Stimulated activated CD4-positive, alpha-beta T cell treated with anti-CD3 and anti-CD28 coated beads, Interleukin-4, amount 100 ng/mL, for 24 hours (primary cell): ENCODE measurements at places on chromosomes 5 and 9.

GRCh38 chr9:103649086-103649485 is 445.0 kb upstream of the SMC2 start:
- no peak for DNase-seq

- DNase-seq: no peak
Observed at GRCh38 chr5:113223831-113224604, 210.8 kb downstream of the TSSK1B start.

DNA sequence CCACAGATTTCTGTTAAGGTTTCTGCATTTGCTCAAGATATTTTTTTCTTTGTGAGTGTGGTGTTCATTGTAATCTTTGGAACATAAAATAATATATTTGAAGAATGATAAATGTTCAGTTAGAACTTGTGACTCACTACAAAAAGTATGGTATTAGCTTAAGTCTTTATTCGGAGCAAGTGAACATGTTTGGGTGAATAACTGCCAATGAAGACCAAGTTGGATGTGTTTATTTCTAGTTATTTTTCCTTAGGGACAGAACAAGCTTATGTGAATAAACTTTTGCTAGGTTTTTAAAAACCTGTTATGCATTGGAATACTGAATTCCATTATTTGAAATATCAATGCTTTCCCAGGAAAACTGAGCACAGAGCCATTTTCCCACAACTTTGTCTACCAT is 418.6 kb downstream of the SLCO4C1 start:
- no peak for DNase-seq

- DNase-seq: no peak
Observed at GRCh38 chr5:140103154-140103553, 10.8 kb upstream of the PURA start.

- no peak for DNase-seq
Observed at GRCh38 chr5:78916044-78916443, 69.1 kb downstream of the ARSB start.

DNA sequence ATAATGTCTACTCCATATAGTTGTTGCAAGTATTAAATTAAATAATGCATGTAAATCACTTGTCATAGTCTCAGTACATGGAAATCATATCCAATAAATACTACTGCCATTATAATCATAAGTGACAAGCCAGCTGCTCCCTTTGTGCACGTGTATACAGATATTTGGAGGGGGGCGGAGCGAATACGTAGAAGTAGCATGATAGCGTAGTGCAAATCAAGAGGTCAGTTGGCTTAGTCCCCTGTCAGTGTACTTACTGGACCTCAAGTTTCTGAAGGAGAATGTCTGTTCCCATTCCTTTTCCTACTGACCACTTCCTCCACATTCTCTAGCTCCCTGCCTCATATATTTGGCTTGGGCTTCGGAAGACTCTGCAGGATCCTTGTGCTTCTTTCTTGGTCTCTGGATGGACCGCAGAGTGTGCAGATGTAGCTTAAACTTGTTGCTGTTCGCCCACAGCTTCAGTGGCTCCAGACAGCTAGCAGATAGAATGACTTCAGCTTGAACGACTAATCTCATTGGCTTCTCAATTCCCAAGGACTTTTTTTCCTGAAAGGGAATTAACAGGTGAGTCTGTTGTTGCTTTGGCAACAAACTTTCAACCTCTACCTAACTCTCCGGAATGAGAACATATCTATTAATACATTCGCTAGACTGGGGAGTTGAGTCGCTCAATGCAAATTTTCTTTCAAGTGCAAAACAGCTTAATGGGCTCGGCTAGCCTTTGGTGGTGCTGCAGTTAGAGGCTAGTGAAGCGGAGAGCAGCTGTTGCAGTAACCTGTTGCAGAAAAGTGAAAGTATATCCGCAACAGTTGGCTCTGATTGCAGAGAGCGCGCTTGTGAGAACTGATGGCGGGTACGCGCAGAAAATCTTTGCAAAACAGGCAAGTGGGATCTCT is at the start of gene PCDHB1:
Gene PCDHB1, plus strand, starts transcription at position 753 of the 899 bp plus-strand sequence. Its CDS starts 97 bp downstream, at position 850.
- DNase-seq: no peak

- no peak for DNase-seq
Observed at GRCh38 chr5:54981928-54982327, 3.5 kb downstream of the ESM1 start.

DNA sequence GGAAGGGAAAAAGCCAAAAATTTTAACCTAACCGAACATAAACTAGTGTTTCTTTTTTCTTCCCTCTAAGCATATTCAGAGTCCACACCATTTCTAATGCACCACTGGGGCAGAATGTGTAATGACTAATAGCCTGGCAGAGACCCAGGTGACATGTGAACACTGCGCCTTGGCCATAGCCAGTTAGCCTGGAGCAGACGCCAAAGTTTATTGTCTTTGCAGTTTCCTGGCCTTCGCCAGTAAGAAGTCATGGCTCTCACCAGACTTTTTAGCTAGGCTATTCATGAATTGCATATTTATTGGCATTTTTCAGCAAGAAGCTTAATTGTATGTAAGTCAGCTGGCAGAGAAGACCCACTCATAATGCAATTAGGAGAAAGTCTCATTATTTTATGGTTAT is 182.8 kb upstream of the SLC27A6 start:
- no peak for DNase-seq

GRCh38 chr5:142722896-142723295 is 37.0 kb upstream of the FGF1 start:
- DNase-seq: no peak

DNA sequence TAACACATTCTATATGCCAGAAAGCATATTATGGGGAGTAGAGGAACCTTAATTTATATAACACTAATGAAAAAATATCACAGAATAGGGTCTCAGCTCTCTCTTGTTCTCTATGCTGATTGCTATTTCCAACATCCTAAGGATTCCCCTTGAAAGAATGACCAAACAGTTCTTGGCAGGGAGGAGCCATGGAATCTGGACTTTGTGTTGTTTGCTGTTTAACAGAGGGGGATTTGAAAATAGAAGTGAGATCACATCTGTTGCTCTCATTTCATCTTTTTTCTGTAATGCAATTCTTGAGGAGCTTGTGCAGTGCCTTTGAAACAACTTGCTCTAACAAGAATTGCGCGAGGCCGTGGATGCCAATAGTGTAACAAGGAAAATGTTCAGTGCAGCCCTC is 755.3 kb downstream of the TLE1 start:
- no peak for DNase-seq

- no peak for DNase-seq
Observed at GRCh38 chr5:138927979-138928378, 52.8 kb upstream of the LRRTM2 start.

DNA sequence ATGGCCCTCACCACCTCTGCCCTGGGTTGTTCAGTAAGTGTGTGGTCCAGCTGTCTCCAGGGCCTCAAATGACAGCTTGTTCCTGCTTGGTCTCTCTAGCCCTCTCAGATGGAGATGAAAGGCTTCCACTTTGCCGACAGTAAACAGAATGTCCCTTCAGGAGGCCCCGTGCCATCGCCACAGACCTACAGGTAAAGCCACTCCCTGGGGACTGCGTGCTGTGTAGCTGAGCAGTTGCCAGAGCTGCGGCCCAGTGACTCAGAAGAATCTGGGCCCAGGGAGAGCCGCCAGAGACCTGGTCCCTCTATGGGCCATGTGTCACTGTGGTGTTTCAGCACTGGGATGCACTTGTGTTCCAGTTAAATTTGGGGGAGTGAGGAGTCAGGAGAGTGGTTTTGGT is 10.6 kb upstream of the POMT1 start:
- no peak for DNase-seq

GRCh38 chr9:26261503-26262330 is 583.5 kb upstream of the TUSC1 start:
- DNase-seq: no peak

GRCh38 chr5:102865171-102865509 is 110.0 kb downstream of the PAM start:
- DNase-seq: no peak

DNA sequence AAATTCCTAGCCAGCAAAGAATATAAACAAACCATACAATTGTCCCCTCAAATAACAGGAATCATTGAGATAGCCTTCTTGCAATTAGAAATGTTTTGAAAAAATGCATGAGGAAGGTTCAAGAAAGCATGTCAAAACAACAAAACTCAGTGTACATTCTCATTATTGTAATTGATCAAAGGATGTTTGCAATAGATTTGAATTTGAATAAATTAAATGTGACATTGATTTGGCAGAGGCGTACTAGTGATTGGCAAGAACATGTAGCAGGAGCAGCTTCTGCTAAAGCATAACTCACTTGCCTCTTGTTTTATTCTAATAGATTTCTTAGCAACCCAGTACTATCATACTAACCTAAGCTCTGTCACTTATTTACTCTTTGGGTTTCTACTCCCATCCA is 19.9 kb downstream of the SMIM15 start:
- DNase-seq: no peak

DNA sequence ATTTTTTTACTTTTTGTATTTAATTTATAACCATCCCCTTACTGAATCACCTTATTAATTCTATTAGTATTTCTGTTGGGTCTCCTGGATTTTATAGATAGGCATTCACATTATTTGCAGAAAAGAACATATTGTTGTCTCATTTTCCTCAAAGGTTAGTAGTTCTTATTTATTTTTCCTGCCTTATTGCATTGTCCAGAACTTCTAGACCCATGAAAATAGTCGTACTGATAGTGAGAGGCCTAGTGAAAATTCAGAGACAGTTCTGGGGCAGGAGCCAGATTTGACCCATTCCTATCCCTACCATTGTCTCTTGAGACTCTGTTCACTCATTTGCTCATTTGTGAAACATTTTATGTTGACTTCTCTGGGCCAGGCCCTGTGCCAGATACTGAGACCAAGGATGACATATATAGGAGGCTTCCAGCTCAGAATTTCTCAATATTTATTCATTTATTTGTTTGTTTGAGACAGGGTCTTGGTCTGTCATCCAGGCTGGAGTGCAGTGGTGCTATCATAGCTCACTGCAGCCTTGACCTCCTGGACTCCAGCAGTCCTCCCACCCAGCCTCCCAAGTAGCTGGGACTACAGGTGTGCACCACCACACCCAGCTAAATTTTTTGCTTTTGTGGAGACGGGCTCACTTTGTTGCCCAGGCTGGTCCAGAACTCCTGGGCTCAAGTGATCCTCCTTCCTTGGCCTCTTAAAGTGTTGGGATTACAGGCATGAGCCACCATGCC is 34.7 kb downstream of the COL27A1 start:
- no peak for DNase-seq

GRCh38 chr5:16456103-16456832 is 9.3 kb downstream of the ZNF622 start:
- peak; percentile 37 for DNase-seq

GRCh38 chr9:105206821-105207699 is 37.4 kb upstream of the SLC44A1 start:
- no peak for DNase-seq

DNA sequence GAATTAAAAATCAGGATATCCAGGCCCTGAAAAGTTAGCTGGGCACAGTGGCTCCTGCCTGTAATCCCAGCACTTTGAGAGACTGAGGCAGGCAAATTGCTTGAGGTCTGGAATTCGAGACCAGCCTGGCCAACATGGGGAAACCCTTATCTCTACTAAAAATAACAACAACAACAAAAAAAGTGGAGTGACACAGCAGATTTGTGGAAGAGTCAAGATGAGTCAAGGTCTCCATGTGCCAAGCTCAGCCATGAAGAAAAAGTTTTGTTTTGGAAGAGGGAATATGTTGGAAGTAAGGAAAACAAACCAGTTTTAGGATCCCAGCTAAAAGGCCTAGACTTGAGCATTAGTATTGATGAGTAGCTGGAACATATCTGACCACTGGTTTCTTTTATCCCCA is 14.7 kb downstream of the LRRC70 start:
- no peak for DNase-seq

DNA sequence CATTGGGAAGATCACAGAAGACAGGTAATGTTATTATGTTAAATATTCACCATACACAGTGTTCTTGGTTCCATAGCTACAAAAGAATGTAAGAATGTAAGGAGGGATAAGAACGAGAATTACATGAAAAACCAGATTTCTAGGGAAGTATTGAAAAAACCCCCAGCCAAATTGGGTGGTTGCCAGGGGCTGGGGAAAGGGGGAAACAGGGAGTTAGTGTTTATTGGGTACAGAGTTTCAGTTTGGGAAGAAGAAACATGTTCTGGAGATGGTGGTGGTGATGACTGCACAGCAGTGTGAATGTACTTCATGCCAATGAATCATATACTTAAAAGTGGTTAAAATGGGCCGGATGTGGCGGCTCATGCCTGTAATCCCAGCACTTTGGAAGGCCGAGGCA is 40.3 kb downstream of the GLRX start:
- no peak for DNase-seq

DNA sequence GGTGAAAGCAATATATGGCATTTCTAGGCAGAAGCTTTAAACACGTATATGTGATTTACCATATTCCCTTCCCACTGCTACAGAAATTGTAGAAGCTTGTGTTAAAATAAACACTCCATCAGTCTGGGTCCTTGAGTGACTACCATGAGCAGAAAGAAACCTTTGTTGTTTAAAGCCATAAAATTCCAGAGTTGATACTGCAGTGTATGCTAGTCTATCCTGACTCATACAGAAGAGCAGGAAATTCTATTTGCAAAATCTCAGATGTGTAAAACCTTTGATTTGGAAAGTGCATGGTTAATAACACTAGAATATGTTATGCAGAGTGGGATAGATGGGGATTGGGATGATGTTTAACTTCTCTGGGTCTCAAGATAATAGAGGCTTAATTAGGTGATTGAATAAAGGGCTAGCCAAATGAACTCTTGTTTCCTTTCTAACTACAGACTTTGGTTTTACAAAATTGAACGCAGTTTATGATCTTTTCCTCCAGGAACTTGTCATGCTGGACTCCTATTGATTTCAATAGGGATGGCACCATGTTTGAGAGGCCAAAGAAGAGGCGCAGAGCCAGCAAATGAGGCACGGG is 282.7 kb upstream of the VLDLR start:
- no peak for DNase-seq

DNA sequence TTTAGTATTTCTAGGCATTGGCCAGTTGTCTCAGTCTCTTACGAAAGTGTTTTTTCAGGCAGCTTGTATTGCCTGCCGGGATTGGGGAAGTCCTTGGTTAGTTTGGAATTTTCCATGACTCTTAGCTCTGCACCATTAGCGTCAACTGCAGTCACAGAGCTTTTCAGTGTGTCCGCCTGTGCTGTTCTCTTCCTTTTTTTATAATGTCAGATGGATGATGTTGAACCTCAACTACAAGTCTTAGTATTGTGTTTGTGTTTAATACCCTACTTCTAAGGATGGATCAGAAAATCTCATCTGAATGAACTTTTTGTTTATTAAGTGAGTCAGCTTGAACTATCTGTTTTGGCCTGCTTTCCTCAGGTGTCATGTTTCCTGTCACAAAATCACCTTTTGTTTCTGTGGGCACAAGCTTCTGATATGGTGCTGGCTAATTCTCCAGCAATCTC is 33.1 kb downstream of the ATP6V0E1 start:
- DNase-seq: no peak

DNA sequence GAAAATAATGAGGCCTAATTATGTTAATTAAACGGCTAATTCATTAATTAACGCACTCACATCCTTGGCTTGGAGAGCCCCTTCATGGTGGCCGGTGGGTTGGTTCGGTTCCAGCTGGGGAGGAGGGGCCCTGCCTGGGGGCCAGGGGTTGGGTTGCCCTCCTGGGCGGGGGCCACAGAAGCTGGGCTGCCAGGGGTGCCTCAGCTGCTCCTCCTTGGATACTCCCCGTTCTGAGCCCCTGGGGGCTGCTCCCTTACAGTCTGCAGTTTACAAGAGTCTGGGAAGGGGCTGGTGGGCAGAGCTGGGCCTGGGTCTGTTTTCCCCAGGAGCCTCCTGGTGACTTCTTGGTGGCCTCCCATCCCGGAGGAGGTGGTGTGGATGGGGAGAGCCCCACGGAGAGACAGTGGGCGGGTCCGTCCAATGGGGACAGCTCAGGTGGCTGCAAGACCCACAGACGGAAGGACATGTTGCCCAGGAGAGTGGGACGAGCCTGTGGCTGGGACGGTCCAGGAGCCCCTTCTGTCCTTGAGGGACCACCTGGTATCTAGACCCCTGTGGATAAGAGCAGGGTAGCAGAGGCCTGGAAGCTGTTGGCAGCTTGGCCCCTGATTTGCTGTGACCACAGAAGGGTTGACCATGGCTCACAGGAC is 277.5 kb downstream of the PBX3 start:
- DNase-seq: no peak
